ENCODE measurements at places on chromosomes 4 and X.
A peak's percentile ranks its signal among the peaks of the same experiment; 100 is the strongest.

DNA sequence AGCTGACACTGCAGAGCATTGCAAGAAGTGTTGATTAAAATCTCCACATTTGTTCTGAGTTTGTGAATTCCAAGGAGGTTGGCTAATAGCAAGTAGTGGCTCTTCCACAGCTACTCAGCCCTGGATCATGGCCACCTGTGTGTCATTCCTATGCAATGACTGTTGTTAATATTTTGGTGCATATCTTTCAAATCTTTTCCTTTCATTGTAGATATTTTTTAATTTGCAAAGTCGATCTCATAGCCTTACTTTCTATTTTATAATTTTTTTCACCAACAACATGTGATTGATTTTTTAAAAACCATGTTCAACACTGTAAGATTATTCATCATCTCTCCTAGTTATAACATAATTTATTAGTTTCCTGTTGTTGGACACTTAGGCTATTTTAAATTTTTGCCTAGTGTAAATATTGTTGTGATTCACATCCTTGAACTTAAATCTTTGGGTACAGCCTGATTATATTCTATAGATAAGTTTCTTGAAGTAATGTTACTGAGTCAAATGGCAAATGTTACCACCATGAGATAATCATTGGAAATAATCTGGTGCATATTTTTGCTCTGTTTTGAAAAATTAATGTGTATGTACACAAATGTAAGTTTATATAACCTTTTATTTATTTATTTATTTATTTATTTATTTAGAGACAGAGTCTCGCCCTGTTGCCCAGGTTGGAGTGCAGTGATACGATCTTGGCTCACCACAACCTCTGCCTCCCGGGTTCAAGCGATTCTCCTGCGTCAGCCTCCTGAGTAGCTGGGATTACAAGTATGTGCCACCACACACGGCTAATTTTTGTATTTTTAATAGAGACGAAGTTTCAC lies 17.1 kb upstream of the ARHGAP10 start:
- DNase-seq, result peak; percentile 53

DNA sequence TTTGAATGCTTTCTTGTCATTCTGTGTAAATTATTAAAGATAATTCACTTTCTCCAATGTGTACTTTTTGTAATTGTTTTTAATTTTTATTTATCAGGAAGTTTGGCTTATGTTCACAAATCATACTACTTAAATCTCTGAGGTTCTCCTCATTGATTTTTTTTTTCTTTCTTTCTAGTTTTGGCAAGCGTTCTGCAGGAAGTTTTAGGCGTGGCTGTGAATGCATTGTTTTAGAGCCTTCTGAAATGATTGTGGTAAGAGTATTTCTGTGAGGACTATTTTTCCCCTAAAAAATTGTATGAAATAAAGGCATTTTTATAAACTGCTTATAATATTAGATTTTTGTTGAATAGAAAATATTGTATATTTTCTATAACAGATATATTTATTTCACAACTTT lies 135.8 kb downstream of the RAPGEF2 start:
- no peak for DNase-seq

GRCh38 chrX:124028182-124028581 lies 66.7 kb downstream of the STAG2 start:
- DNase-seq, result no peak

DNA sequence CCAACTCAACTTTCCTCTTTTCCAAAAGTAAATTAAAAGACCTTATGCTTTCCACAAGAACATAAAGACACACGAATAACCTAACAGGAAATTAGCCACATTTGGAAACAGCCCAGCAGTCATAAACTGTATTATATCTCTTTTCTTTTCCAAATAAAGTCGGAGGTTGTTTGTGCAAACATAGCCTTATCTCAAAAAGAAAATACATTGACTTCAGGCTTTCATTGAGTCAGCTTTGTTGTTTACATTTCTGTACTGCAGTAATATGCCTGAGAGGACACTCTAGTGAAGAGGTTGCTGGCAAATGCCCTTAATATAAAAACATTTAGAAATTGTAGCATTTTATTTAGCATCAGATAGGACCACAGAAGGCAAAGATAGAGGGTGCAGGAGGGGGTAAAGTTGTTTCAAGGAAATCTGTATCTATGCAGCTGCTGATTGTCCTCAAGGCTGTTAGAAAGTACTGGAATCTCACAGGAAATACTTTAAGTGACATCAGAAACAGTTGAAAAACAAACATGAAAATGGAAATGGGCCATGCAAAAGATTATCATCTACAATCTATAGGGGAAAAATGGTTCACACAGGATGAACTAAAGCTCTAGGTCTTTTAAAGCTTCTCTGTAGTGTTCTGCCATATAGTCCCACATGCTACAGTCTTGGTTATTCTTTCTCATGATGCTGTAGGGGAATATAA lies 14.5 kb downstream of the LNX1 start:
- DNase-seq, result no peak
